ENCODE measurements at places on chromosomes 7 and 10.
A peak's percentile ranks its signal among the peaks of the same experiment; 100 is the strongest.

GRCh38 chr7:127689194-127689772 lies 37.3 kb downstream of the SND1 start:
- no peak for DNase-seq

- no peak for DNase-seq
Observed at GRCh38 chr7:27423290-27423689, 180.7 kb downstream of the EVX1 start.

DNA sequence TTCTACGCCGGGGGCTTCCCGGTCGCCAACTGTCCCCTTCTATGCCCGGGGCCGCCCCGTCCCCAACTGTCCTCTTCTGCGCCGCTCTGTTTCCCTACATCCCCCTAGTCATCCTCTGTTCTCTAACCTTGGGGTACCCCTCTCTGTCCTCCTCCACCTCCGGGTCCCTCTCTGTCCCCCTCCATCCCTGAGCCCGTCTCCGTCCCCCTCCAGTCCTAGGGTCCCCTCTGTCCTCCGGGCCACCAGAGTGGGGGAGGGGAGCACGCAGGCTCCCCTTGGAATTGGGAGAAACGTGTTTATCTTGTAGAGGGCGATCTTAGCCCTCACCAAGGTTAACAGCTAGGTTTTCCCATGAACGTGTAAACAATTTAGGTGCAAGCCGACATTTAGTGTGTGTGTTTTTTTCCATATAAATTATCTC lies 852 bp upstream of the KLF6 start:
- DNase-seq: no peak

GRCh38 chr7:30185496-30185895 lies 50.7 kb downstream of the MTURN start:
- no peak for DNase-seq

DNA sequence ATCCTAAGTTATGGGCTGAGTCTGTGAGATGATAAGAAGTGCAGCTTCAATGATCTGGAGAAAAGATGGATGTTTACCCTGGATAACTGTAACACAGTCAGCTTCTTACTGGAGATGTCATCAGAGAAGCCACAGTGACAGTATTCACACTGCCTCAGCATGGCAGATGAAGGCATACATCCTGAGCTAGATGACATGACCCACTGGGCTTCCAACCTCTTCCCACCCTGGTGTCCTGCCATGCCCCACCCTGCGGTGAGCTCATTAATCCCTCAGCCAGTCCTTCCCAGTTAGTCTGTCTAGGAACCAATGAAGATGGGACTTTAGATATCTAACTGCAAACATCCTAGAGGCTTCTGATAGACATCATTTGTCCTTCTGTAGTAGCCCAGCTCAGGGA lies 213.8 kb downstream of the TAX1BP1 start:
- DNase-seq: no peak

- peak; percentile 25 for DNase-seq
Observed at GRCh38 chr10:59907918-59908807, 1.8 kb upstream of the CCDC6 start.
